ENCODE measurements at places on chromosomes 7 and 10. TPM values are rescaled to one million over a fixed set of nuclear protein-coding genes. Genes with fewer than 3 reads are reported as not detected.

The HTR7 gene
- 0.30 TPM for total RNA-seq

The GIMAP4 gene
- total RNA-seq = 19.1 TPM

The GRM8 gene
- total RNA-seq = 1.9 TPM

- no peak for DNase-seq
Observed at GRCh38 chr7:47384755-47385535, 197.0 kb downstream of the TNS3 start.

The CLDN4 gene
- 75.4 TPM for total RNA-seq

The PLCE1 gene
- total RNA-seq = 8.6 TPM

GRCh38 chr10:104307576-104308438 lies 30.5 kb downstream of the ITPRIP start:
- no peak for DNase-seq

- DNase-seq = no peak
Observed at GRCh38 chr7:128100225-128100948, 69.2 kb upstream of the LRRC4 start.
